ENCODE measurements at places on chromosomes 3 and 15.

DNA sequence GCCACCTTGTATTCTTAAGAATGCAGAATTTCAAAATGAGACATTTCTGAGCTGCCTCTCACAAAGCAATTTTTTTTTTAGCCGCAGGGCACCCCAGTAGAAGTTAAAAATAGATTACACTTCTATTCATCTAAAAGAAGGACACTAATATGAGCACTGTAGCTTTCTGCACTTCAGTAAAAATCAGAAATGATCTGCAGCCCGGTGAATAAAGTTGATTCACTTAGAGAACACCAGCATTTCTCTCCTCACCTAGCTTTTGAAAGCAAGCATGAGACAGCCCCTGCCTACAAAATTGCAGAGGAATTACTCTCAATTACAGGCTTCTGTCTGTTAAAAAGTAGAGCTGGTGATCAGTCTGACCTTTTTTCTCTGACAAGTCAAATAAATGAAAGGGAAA, 1062.4 kb downstream of the FHIT start:
- DNase-seq = no peak

- no peak for DNase-seq
Measured at GRCh38 chr3:47663630-47664240, 85.1 kb upstream of the CSPG5 start.

GRCh38 chr3:174363256-174363655, 495.9 kb upstream of the NAALADL2 start:
- no peak for DNase-seq

- DNase-seq = no peak
Measured at GRCh38 chr15:60362321-60363086, 35.3 kb downstream of the ANXA2 start.

DNA sequence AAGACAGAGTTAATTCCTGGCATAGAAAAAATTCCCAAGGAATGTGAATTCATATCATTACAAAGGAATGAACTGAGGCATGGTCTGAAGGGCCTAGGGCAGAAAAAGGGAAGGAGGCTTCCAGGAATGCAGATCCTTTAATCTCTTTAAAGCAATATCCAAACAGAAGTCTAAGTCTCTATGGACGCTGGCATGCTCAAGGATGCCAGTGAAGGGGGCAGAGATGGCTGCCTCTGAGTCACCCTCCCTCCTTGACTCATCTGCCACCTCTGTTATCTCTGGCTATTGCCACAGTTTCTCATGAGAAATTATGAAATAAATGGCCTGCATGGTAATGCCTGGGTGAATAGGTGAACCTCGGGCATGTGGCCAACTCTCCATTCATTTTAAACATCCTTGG, 96.3 kb upstream of the BCL6 start:
- DNase-seq = no peak

- no peak for DNase-seq
Measured at GRCh38 chr15:52523647-52524046, 5.0 kb downstream of the MYO5A start.

DNA sequence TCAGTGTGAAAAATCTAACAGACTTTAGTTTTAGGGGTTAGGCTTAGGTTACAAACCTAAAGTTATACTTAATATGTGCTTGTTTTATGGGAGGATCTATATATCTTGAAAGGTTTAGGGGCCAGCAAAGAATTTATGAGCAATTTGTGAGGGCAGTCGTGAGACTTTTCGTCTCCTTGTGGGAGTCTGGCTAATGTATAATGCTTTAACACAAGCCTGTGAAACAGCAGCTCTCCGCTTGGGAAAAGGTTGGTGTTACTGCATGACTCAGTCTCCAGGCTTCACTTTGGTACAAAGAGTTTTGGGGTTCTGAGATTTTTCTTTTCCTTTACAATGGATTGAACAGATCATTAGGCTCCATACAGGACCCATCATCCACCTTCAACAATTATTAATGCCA, 79.0 kb upstream of the MFGE8 start:
- no peak for DNase-seq

All from NCI-H1048 (cell line).